ENCODE measurements at places on chromosomes 16 and 17.

DNA sequence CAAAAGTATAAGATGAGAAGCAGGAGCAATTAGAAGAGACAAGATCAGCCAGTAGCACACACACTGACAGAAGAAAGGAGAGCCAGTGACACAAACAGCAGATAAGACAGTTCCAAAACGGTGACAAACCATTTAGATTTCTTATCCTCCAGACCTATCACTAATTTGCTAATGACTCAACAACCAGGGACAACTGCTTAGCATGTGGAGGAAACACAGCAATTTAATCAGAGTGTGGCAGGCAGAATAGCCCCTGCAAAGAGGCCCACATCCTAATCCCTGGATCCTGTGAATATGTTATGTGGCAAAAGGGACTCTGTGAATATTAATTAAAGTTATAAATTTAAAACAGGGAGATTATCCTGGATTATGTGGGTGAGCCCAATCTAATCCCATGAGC is 81.1 kb downstream of the CACNG1 start:
- DNase-seq = no peak

DNA sequence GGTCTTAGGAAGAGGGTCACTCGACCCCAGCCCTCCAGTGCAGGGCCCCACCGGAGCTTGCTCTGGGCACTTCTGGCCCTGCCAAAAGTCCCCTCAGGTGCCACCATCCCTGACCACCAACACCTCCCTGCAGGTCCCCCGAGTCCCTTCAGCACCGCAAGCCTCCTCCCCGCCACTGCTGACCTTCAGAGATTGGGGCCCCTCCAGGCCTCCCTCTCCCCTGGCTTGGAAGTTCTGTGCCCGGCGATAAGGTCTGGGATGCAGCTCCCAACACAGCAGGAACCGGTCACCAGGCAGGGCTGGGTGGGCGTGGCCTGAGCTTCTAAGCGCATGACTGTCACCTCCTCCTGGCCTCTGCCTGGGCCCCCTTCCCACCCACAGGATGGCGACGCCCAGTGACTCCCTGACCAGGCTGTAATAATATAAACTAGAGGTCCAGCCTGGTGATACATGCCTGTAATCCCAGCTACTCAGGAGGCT is 11.2 kb downstream of the PIEZO1 start:
- no peak for DNase-seq

GRCh38 chr16:26464576-26465266 is 602.0 kb upstream of the C16orf82 start:
- no peak for DNase-seq

DNA sequence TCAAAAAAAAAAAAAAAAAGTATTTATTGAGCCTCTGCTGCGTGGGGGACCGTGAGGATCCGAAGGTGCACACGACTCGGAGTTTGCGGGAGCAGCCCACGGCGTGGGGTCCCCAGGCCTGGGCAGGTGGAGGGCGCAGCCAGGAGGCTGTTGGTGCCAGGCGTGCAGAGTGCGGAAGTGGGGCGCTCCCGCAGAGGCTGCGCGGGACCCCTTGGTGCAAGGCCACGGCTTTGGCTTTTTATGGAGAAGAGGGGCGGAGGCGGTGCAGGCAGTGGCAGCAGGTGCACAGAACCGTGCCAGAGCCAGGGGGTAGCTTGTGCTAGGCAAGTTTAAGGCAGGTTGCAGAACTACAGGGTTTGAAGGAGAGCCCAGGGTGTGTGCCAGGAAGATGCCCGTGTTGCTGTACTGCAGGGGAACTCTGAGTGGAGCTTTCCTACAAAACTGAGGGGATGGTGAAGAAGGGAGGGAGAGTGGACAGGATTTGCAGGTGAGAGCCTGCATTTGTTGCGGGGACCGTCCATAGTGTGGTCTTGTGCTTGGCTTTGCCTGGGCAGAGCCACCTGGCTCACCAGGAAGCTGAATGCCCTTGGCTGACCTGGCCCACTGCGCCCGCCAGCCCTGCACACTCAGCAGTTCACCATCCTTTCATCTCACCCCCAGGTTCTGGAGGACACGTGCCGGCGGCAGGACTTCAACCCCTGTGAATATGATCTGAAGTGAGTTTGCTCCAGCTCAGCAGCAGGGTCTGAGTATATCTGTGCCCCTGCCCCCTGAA is 1.3 kb downstream of the ASPSCR1 start:
- no peak for DNase-seq

- peak; percentile 87 for DNase-seq
These were observed at the start of gene ZC3H7A for GRCh38 chr16:11797166-11797956. Gene ZC3H7A, minus strand, starts transcription at chr16:11797258. Its CDS starts 14,904 bp downstream, at chr16:11782354.

DNA sequence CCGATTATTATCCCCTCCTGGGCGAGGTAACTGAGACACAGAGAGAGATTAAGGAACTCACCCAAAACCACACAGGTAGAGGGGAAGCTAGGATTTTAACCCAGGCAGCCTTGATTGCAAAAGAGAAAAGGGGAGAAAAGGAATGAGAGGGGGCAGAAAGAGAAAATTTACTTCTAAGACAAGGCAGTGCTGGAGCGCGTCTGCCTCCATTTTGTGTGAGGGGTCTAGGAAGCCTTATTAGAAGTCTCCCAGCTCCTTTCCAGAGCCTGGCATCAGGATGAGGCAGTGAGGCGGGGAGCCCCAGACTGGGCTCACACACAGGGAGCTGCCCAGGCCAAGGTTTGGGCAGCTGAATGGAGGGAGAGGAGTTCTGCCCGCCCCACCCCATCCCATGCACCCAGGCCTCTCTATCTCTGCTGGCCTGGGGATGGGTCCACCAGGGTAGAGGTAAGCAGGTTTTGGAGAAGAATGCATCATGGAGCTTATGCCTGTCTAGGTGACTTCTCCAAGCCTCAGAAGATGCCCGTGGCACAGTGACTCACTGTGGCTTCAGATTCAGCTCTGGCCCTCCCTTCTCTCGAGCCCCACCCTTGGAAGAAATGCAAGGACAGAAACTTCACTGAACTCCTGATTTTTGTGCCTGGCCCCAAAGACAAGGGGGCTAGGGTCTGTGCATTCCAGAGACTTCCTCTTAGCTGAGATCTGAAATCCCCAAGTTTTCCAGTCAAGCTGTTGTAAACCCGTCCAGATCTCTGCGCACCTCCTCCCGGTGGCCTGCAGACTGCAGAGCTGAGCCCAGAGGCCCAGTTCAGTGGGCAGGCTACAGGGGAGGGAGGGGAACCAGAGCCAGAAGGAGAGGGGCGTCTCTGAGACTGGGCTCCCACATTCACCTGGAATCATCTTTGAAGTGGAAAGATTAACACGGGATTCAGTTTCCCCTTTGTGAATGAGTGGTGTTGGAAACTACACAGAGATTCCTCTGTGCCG is 95.1 kb upstream of the CDH5 start:
- no peak for DNase-seq

- DNase-seq = no peak
These were observed at the start of gene CCL13 for GRCh38 chr17:34356194-34356593. Gene CCL13, plus strand, starts transcription at chr17:34356480. Its CDS starts 47 bp downstream, at chr17:34356527.

DNA sequence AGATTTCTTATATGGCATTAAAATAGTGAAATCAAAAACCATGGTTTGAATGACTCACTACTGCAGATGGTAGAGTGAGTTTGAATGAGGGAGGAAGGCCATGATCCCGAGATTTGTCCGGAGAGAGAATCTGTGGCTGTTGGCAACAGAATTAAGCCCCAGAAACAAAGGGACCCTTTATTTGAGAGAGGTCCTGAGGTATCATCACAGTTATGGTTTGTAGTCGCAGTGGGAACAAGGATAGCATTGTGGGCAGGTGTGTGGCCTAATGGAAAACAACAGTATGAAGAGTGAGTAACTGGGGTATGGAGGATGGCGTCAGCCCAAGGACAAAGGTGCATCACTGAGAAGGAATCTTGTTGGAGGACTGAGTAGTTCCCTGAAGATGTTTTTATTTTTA is 8.5 kb upstream of the ZFP3 start:
- no peak for DNase-seq

DNA sequence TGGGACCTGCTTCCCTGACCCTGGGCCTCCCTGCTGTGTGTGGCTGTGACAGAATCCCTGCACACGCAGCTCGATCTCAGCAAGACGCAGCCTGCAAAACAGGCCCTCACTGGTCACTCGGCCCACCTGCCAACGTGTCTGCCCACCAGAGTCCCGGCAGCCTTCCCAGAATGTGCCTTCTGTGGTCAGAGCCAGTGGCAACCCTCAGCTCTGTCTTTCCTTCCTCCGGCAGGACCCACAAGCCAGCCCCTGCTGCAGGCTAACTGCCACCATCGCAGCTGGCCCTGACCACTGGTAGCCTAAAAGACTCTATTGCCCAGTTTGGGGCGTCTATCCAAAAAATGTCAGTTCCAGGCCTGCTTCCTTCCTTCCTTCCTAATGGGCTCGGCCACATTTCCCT is 83.2 kb downstream of the LITAF start:
- no peak for DNase-seq

DNA sequence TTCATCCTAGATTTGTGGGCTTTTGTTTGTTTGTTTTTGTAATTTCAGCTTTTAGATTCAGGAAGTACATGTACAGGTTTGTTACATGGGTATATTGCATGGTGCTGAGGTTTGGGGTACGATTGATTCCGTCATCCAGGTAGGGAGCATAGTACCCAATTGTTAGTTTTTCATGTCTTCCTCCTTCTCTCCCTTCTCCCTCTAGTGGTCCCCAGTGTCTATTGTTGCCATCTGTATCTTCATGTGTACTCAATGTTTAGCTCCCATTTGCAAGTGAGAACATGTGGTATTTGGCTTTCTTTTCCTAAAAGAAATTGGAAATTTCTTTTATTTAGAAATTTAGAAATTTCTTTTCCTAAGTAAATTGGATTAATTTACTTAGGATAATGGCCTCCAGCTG is 37.1 kb upstream of the BCAS3 start:
- no peak for DNase-seq

DNA sequence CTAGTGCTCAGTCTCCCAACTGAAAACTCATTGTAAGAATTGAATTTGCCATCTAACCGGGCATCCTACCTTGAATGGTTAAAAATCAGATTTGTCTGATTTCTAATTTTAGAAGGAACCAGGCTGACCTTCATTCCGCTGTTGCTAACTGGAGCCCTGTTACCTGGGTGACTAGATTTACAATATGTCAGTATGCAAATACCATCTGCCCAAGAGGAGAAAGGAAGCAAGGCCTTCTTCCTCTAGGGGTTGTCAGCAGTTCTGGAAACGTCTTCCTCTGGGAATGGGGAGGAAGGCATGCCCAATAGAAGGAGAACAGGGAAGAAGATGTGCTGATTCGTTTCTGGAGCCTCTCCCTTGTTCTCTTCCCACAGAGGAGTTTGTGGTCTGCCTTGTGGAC is 137.9 kb downstream of the PITPNC1 start:
- DNase-seq = no peak

GRCh38 chr17:65407017-65407416 is 154.4 kb downstream of the AXIN2 start:
- no peak for DNase-seq

DNA sequence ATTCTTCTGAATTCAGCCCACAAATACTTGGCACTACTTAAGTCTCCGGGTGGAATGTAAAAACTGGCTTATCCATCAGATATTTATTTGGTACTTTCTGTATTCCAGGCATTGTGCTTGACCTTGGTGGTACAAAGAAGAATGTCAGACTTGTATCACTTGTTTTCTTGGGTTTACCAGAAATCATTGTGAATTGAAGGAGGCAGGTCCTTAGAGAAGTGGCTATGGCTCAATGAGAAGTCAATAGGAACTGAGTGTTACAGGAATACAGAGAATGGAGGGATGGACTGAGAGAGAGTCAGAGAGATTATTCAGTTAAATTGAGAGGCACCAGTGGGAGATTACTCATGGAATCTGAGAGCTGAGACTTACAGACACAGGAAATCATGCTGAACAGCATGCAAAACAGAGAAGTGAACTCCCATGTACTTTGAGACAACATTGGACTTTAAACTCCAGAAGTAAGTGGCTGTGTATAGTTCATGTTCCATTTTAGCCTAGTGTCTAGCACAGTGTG is 704.1 kb downstream of the CDH11 start:
- no peak for DNase-seq

- DNase-seq = no peak
These were observed 14.0 kb downstream of the FMNL1 start for GRCh38 chr17:45235416-45236281.

DNA sequence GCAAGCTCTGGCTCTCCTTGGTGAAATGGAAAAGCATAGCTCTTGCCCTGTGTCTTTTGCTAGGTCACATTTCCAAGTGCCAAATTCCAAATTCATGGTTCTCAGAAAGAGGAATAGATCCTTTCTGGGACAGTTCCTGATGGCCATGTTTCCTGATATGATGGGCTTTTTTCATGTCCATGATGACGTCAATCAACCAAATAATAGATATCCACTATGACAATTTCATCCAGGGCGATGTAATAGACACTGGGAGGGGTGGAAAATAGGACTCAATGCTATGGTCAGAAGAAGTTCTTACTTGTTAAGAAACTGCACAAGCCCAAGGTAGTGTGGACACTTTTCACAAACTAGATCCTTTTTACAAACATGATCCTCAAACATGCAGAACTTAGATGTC is 549 bp upstream of the KRT33A start:
- no peak for DNase-seq

- no peak for DNase-seq
These were observed 31.1 kb upstream of the CARMIL2 start for GRCh38 chr16:67613808-67614207.

DNA sequence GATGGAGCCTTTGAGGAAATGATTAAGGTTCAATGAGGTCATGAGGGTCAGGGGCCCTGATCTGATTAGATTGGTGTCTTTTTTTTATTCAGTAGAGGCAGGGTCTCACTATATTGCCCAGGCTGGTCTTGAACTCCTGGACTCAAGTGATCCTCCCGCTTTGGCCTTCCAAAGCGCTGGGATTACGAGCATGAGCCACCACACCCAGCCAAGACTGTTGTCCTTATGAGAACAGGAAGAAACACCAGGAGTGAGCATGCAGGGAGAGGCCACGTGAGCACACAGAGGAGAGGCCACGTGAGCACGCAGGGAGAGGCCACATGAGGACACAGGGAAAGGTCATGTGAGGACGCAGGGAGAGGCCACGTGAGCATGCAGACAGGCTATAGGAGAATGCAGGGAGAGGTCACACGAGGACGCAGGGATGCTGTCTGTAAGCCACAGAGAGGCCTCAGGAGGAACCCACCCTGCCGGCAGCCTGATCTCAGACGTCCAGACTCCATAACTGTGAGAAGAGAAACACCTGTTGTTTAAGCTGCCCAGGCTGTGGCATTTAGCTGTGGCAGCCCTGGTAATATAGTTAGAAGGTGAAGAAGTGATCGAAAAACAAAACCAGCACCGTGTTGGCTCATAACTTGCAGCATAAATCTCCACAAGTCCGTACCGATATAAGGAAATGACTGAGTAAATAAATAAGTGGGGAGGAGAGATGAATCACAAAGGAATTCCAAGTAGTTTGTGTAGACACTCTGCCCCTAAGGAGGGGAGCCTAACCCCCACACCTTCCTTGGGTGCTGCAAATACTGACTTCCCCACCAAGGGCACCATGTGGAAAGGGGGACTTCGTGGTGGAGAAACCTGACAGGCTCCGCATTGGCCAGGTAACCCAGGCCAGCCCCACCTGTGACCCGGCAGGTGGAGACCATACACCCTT is 14.6 kb upstream of the CSNK1D start:
- no peak for DNase-seq
